ENCODE measurements at places on chromosomes 3 and 15.

GRCh38 chr15:34335176-34336032, 2.2 kb downstream of the SLC12A6 start:
- no peak for DNase-seq

DNA sequence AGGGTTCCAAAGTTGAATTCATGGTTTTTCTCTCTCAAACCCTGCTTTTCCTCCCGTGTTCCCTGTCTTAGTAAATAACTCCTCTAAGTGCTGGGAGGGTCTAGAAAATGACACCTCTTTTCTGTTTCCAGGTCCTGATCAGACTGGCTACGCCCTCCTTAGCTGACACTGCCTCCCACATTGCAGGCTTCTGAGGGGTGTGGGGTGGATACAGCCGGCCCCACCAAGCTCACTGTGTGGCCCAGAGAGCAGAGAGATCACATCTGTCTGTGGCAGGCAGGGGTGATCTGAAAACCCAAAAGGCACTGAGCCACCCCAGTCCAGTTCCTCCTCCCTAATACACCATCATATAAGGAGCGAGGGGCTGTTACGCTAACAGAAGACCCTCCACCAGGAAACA, 62.7 kb downstream of the BDH1 start:
- DNase-seq, result no peak

DNA sequence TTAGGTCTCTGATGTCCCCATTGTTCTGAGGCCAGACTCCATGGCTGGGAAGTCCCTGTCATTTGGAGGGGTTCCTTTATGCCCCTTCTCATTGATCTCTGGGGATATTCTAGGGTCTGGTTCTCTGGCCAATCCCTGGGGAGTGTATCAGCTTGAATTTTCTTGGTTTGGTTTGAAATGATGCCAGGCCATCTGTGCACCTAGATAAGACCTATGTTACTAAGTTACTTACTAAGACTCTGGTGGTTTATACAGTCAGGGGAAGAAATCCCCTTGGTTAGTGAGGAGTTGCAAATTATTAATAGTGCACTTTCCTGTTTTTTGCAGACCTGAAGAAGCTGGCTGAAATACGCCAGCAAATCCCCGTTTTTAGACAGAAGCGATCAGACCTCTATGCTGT, 20.3 kb downstream of the NIT2 start:
- no peak for DNase-seq

- no peak for DNase-seq
Measured at GRCh38 chr15:66655997-66656396, 46.0 kb upstream of the SMAD6 start.

DNA sequence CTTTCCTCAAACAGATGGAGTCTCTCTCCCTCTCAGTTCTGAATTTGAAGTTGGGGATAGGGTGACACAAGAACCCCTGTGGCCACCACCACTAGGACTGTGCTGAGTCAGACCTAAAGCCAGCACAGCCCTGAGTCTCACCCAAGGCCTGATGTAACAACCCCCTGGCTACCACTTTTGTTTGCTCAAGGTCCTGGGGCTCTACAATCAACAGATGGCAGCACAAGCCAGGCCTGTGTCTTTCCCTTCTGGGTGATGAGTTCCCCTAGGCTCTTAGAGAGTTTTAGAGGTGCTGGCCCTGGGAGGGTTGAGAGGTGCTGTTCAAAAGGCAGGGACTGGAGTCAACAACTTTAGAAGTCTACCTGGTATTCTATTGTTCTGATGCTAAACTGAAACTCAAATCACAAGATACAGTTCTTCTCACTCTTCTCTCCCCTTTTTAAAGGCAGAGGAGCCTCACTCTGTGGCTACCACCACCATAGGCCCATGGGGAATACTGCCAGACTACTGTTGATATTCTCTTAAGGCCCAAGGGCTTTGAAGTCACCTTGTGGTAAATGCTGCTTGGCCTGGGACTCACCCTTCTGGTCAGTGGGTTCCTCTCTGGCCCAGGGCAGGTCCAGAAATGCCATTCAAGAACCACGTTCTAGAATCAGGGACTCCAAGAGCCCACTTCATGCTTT, 6.5 kb downstream of the OR5K4 start:
- no peak for DNase-seq

- no peak for DNase-seq
Measured at GRCh38 chr3:125959317-125960065, 9.5 kb upstream of the ROPN1B start.

- DNase-seq, result no peak
Measured at GRCh38 chr15:77589839-77590238, 42.9 kb downstream of the LINGO1 start.

- no peak for DNase-seq
Measured at GRCh38 chr15:71242292-71242691, 127.0 kb downstream of the THSD4 start.

- no peak for DNase-seq
Measured at GRCh38 chr3:156782921-156783320, 43.2 kb upstream of the LEKR1 start.
